ENCODE measurements at places on chromosomes 3 and 15.

DNA sequence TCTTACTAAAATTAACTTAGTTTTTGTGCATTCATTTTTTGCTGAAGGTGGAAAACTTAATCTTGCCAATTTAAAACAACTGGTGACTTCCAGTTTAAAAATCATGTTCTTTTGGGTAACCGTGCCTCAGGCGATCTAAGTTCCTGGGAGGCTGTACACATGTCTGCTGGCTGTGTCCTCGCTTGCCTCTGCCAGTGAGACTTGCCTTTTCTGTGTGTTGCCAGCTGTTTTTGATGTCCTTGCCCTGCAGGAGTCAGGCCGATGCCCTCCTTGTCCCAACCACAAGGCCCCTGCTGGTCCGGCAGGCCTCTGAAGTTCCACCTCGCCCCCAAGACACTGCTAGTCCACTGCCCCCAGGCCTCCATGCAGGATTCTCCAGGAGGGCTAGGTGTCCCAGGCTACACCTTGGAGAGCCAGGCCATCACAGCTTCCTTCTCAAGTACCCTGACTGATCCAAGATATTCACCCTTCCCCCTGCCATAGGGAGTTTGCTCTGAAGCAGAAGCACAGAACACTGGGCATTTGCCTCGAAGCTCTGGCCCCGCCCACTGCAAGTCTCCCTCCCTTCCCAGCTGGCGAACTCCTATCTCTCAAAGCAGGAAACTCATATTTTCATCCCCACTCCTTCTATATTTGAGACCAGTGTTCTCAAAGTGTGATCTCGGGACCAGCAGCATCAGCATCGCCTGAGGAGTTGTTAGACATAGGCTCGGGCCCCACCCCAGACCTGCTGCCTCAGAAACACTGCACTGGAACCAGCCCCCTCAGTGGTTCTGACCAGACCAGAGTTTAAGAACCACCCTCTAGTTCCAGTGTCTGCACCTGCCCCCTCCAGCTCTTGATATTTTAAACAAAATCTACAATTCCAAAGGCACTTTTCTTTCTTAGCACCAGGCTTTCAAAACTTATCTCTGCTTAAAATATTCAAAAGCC is 185.8 kb upstream of the UBE2E1 start:
- DNase-seq = no peak

- DNase-seq = no peak
Observed at GRCh38 chr15:42194513-42194912, 13.6 kb downstream of the VPS39 start.

GRCh38 chr3:38154033-38154494 is 11.3 kb upstream of the OXSR1 start:
- no peak for DNase-seq

DNA sequence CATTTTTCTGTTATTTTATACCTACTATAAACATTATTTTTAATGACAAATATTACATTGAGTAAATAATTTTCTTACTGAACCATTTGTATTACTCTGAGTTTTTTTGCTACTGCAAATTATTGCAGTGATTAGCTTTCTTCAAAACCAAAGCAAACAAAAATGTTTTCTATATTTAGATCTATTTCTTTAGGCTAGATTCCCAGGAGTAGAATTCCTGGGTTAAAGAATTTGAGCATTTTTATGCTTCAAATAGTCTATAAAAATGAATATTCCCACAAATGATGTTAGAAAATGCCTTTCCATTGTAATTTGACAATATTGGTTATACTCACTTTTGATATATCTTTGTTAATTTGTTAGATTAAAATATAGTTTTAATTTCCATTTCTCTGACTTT is 76.8 kb downstream of the LEKR1 start:
- DNase-seq = no peak

DNA sequence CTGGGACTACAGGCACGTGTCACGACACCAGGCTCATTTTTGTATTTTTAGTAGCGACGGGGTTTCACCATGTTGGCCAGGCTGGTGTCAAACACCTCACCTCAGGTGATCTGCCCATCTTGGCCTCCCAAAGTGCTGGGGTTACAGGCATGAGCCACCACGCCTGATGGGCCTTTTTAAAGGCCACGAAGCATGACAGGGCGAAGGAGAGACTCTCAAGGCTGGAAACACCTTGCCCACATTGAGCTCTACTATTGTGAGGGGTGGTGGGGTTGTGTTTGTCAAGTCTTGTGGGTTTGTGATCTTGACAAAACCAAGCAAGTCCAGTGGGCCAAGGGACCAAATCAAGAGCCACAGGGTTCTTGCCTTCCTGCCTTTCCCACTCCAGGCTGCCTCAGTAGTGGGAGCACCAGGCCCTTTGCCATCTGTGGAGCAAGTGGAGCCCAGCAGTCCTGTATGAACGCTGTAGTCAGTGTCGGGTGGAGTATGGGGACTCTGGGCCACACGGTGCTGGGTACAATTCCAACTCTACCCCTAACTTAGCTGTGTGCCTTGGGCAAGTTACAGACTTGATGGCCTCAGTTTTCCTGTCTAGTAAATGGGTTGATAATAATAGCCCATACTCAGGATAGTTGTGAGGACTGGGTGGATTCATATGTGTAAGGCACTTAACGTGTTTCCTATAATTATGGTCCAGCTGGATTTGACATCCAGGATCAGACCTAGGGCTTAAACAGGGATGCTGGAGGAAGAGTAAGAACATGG is 33.3 kb downstream of the EDEM1 start:
- DNase-seq = no peak

GRCh38 chr3:190101320-190102011 is 19.2 kb downstream of the P3H2 start:
- no peak for DNase-seq

DNA sequence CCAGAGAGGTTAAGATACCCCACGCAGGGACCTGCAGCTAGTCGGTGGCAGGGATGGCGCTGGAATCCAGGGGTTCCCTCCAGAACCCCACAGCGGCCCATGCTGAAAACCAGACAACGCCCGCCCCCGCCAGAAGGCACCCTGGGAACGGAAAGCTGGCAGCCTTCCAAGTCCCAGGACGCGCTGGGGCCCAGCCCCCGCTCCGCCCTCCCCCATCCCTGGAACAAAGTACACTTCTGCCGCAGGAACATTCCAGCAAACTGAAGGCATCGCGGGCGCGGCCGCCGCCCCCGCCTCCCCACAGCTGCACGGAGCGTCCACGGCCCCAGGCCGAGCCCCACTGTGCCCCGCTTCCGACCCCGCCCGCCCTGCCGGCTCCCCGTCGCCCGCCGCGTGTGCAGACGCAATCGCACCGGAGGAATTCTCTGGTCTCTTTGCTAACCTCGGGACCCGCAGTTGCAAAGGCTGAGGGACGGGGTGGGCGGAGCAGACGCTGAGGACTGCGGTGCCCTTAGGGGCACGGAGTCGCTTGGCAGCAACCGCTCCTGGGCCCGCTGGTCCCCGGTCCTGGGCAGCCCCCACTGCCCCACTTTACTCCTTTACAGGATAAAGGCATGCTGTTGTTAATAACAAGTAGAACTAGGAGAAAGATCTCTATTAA is 44.8 kb upstream of the RNU6-1 start:
- DNase-seq = peak; percentile 10

- DNase-seq = peak; percentile 46
Observed at GRCh38 chr3:106176734-106177133, 307.9 kb upstream of the CBLB start.

GRCh38 chr15:99110581-99111320 is 5.9 kb downstream of the SYNM start:
- no peak for DNase-seq

DNA sequence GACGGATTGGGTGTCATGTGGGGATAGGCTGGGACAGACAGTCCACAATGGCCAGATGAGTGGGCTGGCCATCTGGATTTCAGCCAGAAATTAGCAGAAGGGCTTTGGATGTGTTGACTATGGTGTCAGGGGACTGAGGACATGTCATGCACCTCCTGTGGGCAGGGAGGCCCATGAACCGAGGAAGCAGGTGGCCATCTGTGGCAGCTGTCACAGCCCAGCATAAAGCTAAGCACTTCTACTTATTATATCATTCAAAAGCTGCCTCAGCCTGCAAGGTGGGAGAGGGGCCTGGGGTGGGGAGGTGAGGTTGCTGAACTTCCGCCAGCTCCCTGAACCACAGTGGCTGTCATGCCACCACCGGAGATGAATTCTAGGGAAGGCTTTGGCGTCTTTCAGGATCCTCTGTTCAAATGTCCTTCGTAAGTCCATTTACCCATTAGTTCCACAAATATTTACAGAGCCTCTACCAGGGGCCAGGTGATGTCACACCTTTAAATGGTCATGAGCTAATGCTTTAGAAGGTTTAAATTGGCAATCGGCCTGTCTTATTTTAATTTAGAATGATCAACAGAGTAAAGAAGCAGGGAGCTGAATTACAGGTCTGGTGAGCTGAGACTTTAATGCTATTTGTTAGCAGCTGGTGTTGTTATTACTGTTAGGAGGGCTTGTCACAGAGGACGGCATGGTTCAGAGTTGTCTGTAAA is 23.6 kb upstream of the CAV3 start:
- DNase-seq = no peak

- DNase-seq = no peak
Observed at GRCh38 chr3:100891033-100891432, 102.2 kb downstream of the ABI3BP start.

DNA sequence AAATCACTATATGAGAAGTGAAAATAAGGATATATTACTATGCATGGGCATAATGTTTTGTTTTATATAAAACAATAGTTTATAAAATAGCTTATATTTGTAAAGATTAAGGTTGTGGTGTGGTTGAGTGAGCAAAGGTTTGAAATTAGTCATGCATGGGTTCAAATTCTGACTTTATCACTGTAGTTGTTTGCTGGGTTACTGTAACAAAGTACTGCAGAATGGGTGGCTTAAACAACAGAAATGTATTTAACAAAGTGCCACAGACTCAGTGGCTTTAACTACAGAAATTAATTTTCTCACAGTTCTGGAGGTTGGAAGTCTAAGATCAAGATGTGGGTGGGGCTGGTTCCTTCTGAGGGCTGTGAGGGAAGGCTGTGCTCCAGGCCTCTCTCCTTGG is 184.8 kb upstream of the THRB start:
- DNase-seq = no peak

DNA sequence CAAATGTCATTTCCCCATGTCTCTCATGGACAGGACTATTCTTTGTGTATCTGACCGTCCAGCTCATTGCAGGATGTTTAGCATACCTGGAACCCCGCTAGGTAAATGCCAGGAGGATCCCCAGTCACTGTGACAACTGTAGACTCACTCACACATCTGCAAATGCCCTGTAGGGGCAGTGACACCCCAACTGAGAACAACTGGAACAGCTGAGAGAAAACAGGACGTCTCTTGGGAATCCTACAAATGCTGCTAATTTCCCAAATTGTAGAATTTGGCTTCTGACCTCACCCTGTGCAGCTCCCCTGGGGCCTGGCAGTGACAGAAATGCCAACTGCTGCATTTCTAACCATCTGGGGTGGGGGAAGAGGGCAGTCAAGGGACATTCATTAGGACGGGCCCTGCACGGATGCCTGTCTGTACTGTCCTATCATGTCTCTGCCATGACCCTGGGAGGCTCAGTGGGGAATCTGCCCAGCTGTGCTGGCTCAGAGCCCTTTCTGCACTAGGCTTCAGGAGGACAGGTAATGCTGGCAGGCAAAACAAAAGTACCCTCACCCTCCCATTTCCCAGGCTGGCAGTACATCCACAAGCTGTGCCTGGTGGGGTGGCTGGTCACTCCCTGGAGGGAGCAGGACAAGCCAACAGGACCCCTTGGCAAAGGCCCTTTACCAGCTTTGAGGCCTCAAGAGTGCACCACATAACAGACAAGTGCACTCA is 30.4 kb downstream of the RAB6B start:
- DNase-seq = no peak

DNA sequence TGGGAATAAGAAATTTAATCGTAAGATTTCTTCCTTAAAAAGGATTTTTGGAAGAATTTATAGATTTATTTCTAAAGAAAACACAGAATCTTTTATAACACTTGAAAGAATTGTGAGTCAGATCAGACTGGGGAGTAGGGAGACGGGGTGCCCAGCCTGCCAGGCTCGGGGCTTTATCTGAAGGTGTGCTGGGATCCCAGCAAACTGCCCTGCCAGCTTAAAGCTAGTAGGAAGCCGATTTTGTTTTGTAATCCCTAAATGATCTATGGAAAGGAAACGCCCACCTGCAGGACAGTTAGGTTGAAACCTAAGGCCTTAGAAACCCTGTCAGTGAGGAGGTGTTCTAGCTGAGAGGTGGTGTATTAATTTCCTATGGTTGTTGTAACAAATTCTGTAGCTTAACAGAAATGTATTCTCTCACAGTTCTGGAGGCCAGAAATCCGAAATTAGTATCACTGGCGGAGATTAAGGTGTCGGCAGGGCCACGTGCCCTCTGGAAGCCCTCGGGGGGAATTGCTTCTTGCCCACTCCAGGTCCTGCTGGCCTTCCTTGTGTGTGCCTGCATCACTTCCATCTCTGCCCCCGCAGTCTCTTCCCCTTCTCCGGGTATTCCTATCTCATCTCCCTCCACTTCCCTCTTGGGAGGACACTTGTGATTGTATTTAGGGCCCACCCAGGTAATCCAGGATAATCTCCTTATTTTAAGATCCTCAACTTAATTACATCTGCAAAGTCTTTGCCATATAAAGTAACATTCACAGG is 19.3 kb upstream of the RAB6B start:
- DNase-seq = no peak

DNA sequence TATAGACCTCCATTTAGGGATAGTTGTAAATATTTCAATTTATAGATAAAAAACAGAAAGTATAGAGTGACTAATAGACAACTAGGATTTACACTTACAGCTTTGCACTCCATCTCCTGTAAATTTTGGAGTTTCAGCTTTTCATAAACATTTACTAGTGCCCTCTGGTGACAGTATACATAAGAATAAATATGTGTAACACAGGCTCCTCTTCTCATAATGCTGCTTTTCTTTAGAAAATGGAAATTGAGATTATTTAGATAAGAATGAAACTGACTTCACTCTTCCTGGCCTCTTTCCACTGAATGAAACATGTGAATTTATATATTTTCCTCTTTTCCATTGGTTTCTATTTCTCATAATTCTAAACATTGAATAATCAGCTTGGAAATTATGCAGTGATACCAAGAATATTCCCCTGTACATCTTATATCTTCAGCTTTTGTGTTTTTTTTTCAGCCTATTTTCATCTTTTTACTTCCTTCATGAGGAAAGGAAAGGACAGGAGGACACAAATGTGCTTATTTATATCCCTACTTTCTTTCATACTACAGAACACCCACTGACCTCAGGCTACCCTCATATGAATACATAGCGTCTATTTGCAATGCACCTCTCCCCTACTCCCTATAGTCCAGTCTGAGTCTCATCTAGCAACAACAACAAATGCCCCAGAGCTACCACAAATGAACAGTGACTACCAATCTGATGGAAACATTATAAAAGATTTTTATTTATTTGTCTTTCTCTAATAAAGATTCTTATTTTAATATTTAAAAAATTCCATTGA is 103.1 kb upstream of the CCDC39 start:
- DNase-seq = no peak

- DNase-seq = no peak
Observed at GRCh38 chr3:142808103-142808917, 80.6 kb downstream of the PCOLCE2 start.
